Anterior cingulate cortex (tissue), 58 donors: ENCODE measurements at places on chromosomes 3 and 15.

DNA sequence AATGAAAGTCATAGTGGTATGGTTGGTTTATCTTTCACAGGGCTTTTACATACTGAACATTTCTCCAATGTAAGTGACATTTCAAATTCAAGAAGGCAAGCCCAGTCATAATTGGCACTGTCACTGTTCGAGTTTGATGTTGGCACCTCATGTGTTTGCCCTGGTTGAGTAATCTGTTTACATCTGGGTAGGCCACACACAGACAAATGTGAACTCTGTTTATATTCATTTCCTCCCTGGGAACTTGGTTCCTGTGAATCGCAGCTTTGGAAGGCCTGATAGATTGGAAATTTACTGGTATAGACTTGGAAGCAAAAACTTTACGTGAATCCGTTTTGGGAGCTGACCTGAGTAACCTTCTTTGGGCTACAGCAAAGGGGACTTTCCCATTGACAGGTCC, 395.2 kb upstream of the AZI2 start:
- no peak for DNase-seq

GRCh38 chr3:193744048-193744821, 151.2 kb downstream of the OPA1 start:
- DNase-seq = no peak

GRCh38 chr3:128052595-128053351, 536 bp downstream of the SEC61A1 start:
- no peak for DNase-seq

DNA sequence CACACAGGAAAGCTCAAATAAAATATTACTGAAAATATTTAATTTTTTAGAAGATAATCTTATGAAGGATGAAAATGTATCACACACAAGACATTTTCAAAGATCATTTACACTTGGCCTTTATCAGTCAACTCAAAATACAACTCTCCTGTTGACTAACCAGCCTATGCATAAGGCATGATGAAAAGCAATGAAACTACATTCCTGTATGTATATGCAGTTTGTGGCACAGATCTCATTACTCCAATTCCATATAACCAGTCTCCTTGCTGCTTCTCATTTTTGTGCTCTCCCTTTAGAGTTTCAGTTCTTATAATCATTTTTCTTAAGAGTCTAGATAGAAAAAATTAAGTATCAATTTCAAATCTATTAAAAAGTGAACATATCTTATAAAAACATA, 25.8 kb downstream of the AQR start:
- DNase-seq = no peak

GRCh38 chr3:12629560-12629959, 34.4 kb downstream of the RAF1 start:
- no peak for DNase-seq

DNA sequence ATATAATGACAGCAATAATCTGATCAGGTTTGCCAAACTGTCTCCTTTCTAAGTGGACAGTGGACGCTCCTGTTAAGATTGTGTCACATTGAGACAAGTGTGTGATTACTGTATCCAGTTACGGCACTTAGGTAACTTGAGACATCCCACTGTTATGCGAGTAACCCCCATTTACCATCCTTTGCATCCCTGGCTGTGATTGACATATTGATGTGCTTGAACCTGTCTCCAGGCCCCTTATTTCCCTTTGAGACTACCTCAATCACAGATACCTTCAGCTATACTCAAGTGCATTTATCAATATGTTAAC, 785.2 kb downstream of the NR2F2 start:
- DNase-seq = no peak

DNA sequence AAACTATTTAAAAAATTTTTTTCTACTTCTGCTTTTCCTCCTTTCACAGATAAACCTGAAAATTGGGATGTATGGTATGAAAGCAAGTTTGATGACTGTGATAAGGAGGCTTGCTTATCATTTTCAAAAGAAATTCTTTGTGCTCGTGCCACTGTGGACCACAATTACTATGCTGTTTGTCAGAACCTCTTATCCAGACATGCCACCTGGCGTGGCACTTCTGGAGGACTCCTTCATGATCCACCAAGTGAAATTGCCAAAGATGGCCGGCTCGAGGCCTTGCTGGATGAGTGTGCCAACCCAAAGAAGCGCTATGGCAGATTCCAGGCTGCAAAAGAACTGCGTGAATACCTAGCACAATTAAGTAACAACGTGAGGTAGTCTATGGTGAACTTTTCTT, 17.8 kb downstream of the DIPK2A start:
- DNase-seq = no peak

GRCh38 chr3:127588806-127589577, 1.5 kb downstream of the TPRA1 start:
- no peak for DNase-seq

- no peak for DNase-seq
Measured at GRCh38 chr3:145815707-145816413, 345.1 kb downstream of the PLOD2 start.

DNA sequence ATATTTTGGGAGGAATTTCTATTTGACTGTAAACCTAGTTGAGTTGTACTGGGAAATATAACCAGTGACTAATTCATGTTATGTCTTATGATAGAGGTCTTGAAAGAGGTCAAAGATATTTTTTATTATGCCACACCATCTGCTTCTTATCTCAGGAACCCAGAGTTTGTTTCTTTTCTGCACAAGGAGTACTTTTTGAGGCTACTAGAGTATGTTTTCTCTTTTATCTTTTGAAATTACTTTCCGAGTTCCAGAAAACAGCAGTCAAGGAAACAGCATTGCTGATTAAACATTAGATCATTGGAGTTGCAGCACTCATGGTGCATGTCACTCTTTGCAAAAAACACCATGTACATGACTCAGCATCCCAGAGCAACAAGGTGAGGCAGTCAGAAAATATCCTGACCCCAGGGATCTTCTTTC, 645.8 kb upstream of the NR2F2 start:
- no peak for DNase-seq

- no peak for DNase-seq
Measured at GRCh38 chr3:65953301-65953812, 85.4 kb downstream of the MAGI1 start.

DNA sequence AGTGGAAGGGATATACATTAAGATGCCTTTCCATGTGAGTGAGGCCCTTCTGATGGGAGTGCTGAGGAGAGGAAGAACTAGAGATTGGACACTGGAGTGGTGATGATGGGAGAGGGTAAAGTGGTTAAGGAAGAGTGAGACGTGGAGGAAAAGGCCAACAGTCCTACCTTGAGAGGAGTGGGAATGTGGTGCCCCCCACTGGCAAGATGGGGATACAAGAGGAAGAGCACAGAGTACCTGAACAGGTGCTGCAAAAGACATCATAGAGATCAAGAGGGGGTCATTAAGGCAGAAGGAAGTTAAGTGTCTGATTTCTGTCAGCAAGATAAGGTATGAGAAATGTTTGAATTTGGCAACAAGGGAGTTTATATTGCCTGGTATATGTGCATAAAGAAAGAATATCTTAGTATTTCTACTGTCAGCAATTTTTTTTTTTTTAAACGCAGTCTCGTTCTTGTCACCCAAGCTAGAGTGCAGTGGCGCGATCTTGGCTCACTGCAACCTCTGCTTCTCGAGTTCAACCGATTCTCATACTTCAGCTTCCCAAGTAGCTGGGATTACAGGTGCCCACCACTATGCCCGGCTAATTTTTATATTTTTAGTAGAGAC, 34.0 kb downstream of the ARIH2 start:
- no peak for DNase-seq

- DNase-seq = no peak
Measured at GRCh38 chr3:108100906-108101660, 10.3 kb upstream of the CD47 start.

GRCh38 chr15:78097667-78098066, 5.3 kb downstream of the SH2D7 start:
- no peak for DNase-seq

DNA sequence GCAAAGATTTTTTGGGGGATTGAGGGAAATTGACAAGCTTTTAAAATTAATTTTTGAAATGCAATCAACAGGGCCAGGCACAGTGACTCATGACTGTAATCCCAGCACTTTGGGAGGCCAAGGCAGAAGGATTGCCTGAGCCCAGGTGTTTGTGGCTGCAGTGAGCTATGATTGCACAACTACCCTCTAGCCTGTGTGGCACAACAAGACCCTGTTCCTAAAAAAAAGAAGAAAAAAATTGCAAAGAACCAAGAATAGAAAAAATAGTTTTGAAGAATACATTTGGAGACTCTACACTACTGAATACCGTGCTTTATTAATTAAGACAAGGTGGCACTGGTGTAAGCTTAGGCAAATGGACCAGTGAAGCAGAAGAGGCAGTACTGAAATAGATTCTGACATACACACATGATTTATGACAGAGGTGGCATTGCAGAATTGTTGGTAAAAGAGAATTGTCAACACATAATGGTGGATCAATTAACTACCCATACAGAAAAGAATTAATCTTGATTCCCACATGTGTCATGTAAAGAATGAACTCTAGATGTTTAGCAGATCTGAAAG, 443.3 kb upstream of the ATP11B start:
- no peak for DNase-seq

DNA sequence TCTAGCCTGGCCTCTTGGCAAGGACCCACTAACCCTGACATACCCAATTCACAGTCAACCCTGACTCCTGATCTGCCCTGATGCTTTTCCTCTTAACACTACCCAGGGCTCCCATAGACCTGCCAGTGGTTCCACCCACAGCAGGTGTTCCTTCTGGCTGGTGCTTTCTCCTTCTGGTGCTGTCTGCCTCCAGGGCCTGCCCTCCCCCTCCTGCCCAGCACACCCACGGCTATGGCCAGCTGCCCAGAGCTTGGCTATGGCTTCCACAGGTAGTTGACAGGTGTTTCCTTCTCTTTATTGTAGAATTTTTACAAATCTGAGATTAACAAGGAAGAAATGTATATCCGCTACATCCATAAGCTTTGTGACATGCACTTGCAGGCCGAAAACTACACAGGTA, 46.5 kb upstream of the MANF start:
- no peak for DNase-seq

DNA sequence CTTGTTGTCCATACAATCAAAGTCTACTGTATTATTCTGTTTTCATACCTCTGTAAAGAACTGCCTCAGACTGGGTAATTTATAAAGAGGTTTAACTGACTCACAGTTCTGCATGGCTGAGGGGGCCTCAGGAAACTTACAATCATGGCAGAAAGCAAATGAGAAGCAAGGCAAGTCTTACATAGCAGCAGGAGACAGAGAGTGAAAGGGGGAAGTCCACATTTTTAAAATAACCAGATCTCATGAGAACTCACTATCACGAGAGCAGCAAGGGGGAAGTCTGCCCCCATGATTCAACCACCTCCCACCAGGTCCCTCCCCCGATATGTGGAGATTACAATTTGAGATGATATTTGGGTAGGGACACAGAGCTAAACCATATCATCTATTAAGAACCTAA, 724.6 kb upstream of the CBLB start:
- no peak for DNase-seq

DNA sequence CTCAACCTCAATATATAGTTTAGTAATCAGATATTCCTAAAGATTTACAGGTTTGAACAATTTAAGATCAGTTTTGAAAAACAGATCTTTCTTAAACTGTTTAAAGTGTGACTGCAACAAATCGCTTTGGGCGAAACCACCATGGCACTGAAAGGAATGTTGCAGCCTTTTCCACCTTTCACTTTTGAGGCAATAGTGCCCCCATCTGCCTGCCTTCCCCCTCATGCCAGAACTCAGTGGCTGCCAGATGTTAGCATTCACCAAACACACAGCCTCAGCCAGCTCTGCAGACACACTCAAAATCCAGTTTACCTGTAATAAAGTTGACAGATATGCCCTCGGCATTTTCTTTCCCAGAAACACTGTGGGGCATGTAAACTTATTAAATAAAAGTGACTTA, 3.3 kb downstream of the LYSMD4 start:
- peak; percentile 33 for DNase-seq

GRCh38 chr3:168574455-168575158, 478.9 kb upstream of the GOLIM4 start:
- no peak for DNase-seq

- DNase-seq = no peak
Measured at GRCh38 chr15:85692873-85693272, 101.9 kb downstream of the KLHL25 start.

DNA sequence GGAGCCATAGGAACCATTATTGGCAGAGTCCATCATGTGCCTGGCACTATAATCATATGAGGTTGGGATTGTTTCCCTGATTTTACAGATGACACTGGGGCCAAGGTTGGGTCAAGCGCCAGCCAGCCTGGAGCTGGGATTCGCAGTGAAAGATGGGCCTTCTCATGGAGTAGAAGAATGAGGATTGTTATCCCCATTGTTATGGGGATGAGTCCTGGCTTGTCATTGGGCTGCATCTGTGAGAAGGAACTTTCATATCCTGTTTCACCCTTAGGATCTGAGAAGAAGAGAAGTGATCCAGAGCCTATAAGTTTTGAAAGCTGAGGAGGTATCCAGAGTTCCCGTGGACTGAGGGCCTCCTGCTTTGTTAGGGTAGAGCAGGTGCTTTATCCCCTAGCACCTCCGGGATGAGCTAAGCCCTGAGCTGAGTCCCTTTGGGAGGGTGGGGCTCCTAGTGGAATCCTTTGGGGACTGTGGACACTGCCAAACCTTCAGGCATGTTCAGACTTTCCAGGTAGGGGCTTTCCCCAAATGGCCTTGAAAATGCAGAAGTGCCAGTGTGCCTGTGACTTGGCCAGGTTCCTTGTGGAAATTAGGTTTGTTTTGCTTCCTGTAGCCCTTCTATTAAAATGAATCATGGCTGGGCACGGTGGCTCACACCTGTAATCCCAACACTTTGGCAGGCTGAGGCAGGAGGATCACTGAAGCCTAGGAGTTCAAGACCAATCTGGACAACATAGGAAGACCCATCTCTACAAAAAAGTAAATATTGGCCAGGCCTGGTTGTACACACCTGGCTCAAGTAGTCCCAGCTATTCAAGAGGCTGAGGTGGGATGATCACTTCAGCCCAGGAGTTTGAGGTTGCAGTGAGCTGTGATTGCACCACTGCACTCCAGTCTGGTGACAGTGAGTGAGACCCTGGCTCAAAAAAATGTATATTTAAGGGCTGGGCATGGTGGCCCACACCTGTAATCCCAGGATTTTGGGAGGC, 30.2 kb upstream of the BSN start:
- DNase-seq = no peak

- DNase-seq = no peak
Measured at GRCh38 chr15:62105266-62105665, 38.5 kb downstream of the C2CD4A start.

- no peak for DNase-seq
Measured at GRCh38 chr3:74559261-74559660, 55.2 kb downstream of the CNTN3 start.

- no peak for DNase-seq
Measured at GRCh38 chr3:121659586-121659985, 1.1 kb downstream of the HCLS1 start.

DNA sequence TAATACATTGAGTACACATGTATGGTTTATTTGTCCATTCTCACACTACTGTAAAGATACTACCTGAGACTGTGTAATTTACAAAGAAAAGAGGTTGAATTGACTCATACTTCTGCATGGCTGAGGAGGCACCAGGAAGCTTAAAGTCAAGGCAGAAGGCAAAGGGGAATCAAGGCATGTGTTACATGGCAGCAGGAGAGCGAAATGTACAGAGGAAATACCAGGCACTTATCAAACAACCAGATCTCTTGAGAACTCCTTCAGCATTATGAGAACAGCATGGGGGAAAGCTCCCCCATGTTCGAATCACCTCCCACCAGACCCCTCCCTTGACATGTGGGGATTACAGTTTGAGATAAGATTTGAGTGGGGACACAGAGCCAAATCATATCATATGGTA, 666.3 kb downstream of the ZBBX start:
- no peak for DNase-seq
